ENCODE measurements at places on chromosomes 13 and 19.

DNA sequence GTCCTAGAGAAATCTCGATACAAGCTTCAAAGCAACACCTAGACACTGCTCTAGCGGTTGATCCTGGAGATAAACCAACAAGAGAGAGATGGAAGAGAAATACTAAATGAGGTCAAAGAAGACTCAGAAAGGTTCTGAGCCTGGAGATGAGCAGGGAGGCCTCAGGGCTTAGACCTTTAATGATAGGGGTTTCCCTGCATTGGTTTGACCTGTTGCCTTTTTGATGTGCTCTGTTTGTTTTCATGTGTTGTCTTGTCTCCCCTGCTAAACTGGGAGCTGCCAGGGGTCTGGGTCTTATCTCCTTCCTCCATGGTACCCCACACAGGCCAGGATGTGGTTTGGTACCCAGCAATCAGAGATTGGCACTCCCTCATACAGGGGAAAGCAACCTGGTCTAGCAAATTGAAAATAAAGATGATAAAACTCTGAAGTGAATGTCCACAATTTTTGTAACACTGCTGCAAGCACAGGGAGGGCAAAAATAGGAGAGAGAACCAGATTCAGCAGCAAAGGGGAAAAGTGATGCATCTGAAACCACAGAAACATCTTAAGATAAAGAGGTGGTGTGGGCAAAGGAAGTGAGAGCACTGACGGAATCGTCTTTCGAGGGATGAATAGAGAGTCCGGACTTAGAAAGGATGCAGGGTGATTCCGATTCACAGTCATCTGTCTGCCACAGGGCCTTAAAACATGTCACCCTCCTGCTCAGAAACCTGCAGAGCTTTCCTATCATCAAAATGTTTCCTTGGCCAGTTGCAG lies 3.5 kb downstream of the FFAR2 start:
- DNase-seq = no peak

DNA sequence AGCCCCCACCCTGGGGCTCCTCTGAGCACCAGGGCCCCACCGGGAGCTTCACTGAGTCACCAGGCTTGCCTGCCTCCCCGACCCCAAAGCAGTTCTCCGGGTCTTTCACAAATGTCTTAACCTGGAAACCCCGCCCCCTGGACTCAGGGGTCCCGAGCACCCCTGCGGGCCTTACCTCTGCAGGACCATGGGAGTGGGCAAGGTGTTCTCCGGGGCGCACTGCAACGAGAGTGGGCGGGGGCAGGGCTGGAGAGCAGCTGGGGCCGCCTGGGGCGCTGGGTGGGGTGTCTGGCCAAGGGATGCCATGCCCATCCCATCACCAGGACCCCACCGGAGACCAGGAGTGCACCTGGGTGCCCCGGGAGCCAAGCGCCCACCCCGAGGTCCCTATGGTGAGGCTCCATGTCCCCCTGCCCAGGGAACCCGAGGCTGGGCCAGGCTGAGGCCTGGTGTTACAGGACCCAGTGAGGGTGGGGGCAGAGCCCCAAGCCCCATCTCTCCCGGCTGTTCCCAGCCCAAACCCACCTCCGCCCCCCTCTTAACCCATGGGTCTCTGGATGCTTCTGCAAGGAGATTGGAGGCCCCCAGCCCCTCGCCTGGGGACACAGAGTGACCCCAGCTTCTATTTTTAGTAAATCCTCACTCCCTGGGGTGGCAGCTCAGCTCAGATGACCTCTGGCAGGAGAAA lies 10.9 kb downstream of the MKNK2 start:
- DNase-seq = no peak

- DNase-seq = peak; percentile 66
Measured at GRCh38 chr19:11035441-11036377, 53.6 kb upstream of the LDLR start.

DNA sequence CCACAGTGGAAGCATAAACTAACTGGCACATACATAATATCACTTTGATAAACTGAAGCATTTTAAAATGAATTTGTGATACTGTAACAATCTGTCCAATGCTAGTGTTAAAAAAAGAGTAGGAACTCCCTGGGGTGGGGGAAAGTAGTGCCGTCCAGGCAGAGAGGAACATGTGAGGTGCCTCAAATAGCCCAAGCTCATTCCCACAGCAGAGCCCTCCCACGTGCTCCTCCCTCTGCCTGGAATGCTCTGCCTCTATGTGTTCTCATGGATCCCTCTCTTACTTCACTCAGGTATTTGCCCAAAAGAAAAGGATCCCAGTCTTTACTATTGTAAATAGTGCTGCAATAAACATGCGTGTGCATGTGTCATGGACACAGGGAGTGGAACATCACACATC lies 188.1 kb downstream of the NHLRC3 start:
- no peak for DNase-seq

GRCh38 chr13:73820688-73821087 lies 313.5 kb downstream of the KLF12 start:
- DNase-seq = no peak

- DNase-seq = no peak
Measured at GRCh38 chr13:43026262-43026661, 2.9 kb downstream of the DNAJC15 start.

GRCh38 chr13:26497968-26498511 lies 59.4 kb upstream of the WASF3 start:
- DNase-seq = no peak

- DNase-seq = no peak
Measured at GRCh38 chr13:102280366-102280765, 121.5 kb downstream of the FGF14 start.

DNA sequence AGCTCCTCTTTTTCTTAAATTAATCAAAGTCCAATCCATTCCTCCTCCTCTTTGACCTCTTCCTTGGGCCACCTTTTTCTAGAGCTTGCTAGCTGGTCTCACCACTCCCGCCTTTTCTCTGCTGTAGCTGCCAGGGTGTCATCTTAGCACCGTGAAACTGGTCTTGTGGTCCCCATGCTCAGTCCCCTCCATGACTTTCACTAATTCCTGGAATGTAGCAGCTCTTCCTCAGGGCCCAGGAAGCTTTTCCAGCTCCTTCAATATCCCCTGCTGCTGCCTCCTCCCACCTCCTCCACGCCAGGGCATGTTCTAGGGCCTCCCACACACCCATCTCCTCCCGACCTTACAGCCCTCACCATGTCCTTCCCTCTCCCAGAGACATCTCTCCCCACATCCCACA lies 222.2 kb downstream of the MYO16 start:
- DNase-seq = no peak

GRCh38 chr13:112443191-112443994 lies 67.2 kb downstream of the SPACA7 start:
- no peak for DNase-seq

DNA sequence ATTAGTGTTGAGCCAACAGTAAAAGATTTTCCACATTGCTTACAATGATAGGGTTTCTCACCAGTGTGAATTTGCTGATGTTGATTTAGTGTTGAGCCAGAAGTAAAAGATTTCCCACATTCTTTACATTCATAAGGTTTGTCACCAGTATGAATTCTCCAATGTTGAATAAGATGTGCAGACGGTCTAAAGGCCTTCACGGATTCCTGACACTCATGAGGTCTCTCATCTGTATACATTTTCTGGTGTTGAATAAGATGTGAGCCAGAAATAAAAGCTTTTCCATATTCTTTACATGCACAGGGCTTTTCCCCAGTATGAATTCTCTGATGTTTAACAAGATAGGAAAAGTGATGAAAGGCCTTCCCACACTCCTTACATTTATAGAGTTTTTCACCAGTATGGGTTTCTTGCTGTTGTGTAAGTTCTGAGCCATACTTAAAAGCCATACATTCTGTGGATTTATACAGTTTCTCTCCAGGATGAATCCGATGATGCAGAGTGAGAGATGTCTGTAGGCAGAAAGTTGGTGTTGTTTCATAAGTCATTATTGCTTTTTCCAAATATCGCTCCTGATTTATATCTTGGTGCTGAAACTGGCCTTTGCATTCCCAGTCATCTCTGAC lies 22.4 kb downstream of the ZNF850 start:
- no peak for DNase-seq

DNA sequence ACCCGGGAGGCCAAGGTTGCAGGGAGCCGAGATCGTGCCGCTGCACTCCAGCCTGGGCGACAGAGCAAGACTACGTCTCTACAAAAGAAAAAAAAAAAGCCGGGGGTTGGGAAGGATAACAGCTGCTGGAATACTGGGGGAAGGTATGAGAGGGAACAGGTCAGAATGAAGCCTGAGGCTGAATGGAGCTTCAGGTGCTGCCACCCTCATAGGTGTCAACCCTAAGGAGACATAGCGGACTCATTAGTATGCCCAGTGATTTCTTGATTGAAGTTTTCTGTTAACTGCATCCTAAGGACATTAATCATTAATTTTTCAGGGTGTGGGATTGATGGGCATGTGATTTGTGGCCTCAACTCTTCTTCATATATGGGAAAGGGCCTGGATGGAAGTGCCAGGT lies 6.0 kb downstream of the SMARCA4 start:
- no peak for DNase-seq

- peak; percentile 91 for DNase-seq
Measured at GRCh38 chr19:55178781-55179599, 1.1 kb downstream of the SYT5 start.

- DNase-seq = no peak
Measured at GRCh38 chr13:49580980-49581680, 4.2 kb downstream of the RCBTB1 start.

- DNase-seq = no peak
Measured at GRCh38 chr13:113098162-113098732, 7.3 kb upstream of the F7 start.

DNA sequence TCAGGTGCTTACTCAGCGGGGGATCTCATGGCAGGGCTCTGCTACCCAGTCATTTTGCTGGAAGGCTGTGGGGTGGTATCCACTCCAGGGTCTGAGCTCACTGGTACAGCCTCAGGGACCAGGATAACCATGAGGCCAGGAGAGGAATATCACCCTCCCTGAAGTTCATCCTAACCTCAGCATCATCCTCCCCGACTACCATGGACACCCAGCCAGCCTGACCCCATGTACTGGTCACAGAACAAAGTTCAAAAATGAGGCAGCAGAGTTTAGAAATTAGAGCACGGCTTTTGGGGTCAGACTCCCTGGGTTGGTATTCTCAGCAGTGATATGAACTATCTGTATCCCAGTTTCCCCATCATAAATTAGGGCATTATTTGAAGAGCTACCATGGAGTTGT lies 35.5 kb upstream of the RXFP2 start:
- no peak for DNase-seq

DNA sequence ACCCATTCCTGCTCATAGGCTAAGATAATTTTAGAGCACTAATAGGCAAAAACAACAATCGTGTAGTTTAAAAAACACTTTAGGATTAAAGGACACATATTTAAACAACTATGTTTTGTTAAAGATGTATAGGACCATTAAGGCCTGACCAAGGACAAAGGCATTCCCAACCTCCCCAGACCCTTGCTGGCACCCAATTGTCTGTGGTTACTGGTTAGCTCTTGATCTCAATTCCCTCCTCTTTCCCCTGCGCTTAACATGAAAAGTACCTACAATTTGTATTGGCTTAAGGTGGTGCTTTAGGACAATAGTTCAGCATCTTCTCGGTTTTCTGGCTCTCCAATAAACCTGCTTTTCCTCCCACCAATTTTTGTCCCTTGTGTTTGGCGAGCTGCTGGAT lies 51.0 kb downstream of the TEX26 start:
- DNase-seq = no peak

- DNase-seq = no peak
Measured at GRCh38 chr13:90239130-90239529, 1108.4 kb upstream of the MIR17HG start.

DNA sequence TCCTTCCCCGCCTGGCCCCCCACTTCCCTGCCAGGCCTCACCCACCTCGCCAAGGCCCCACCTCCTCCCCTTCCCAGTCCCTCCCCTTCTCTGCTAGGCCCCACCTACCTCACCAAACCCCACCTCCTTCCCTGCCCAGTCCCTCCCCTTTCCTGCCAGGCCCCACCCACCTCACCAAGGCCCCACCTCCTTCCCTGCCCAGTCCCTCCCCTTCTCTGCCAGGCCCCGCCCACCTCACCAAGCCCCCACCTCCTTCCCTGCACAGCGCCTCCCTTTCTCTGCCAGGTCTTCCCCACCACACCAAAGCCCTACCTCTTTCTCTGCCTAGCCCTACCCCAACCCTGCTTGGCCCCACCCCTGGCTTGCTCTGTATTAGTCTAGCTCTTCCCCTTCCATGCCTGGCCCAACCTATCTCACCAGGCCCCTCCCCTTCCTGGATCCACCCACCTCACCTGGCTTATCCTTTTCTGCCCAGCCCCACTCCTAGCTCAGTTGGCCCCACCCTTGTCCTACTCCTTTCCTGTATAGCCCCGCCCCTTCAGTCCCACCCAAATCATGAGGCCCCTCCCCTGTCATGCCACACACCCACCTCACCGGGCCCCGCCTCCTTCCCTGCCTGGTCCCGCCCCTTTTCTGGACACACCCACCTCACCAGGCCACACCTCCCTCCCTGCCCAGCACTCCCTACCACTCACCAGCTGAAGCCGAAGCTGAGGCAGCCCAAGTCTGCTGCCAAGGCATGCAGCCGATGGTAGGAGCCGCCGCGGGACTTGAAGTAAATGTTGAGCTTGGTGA lies 16.2 kb downstream of the CERS1 start:
- no peak for DNase-seq

DNA sequence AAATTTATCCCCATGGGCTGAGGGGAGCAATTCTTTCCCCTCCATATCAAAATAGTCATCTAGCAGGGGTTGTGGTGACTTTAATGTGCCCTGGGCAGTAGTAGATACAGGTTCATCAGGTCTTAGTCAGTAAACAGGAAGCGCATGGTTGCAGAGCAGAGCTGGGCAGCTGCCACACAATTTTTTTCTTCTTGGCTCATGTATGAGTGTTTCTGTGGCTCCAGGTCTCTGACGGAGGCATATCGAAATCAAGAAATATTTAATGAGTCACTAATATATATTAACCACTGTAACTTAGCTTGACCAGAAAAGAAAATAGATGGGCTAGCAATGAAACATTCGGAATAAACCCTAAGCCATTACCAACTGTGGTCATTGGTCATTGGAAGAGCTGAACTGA lies 68.4 kb upstream of the UBL3 start:
- no peak for DNase-seq

GRCh38 chr19:49687566-49688316 lies 1.7 kb upstream of the ADM5 start:
- DNase-seq = no peak

DNA sequence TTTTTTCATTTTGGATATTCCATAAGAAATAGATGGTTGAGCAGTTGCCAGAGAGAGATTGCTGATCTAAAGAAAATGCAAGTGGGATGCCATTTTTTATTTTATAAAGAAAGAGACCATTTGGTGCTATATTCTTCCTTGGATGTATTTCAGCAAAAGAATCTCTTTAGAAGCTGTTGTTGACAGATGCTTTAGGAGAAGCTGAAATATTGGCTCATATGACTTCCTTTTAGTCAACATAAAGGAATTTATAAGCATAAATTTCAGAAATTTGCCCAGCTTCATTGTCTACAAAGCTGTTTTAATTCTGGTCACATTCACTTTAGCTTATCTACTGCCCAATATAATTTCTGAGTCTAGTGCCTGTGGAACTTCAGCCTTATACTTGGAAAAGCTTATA lies 36.9 kb downstream of the POLR1D start:
- DNase-seq = no peak

DNA sequence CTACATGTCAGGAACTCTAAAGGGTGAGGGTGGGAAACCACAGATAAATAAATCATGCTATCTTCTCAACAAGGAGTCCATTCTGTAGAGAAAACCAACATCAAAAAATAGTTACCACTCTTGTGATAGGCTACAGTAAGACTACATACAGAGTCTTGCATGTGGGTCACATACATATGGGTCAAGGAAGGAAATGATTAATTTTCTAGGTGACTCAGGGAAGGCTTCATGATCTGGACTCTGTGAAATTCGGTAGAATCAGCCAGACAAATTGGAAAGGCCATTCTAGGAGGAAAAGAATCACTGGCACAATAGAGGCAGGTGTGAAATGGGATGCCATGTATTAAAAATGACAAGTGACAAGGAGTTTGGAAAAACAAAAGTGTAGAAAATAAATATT lies 638.9 kb downstream of the LIG4 start:
- DNase-seq = no peak
